ENCODE measurements at places on chromosomes 1 and 21.

DNA sequence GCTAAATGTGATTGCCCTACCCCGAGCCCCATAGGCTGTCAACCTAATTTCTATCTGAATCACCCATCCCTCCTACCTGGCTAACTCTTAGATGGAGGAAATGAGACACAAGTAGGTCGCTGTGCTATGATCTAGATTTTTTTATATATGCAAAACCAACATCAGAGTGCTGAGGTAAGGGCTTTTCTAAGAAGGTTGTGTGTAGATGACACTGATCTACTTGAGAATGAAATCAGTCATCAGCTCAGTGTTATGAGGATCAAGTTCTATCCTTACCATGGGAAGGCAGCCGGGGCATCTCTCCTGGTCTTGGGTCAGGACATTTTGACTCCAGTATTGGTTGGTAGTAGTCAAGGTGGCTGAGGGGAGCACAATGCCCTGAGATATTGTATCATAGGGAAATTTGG lies 23.6 kb downstream of the SLAMF1 start:
- DNase-seq, result no peak

GRCh38 chr1:52635321-52636089 lies 2.5 kb downstream of the SHISAL2A start:
- no peak for DNase-seq

DNA sequence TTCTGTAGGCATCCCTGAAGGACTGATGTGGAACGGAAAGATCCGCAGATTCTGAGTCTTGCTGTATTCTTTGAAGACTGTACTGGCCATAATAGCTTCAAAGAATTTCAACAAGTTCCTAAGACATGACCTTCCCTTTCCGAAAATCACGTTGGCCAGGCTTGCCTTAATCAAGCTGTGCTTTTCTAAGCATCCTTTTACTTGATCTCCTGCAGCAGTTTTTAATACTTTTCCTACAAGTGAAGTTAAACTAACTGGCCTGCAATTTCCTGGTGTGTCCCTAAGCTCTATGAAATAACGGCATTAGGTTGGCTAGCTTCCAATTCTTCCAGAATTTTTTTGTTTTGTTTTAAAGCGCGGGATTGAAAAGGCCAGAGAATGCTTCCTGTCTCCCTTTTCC lies 40.3 kb downstream of the SPAG17 start:
- no peak for DNase-seq

DNA sequence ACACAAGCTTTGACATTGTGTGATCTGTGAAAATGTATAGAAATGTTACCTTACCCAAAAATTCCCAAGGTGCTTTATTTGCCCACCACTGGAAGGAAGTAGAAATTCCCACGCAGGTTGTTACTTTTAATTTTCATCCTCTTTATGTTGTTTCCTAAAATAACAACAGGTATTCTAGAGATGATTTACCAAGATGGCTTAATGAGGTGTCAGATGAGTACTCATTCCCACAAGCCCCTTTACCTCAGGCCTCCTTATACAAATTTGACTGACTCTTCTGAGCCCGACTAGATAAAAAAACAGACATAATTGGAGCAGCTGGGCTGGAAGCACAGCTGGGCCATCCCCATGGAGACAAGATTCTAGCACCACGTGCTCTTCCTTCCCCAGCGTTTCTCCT lies 114.6 kb downstream of the LIPI start:
- DNase-seq, result no peak

GRCh38 chr1:78177708-78178270 lies 132.0 kb downstream of the GIPC2 start:
- DNase-seq, result no peak

DNA sequence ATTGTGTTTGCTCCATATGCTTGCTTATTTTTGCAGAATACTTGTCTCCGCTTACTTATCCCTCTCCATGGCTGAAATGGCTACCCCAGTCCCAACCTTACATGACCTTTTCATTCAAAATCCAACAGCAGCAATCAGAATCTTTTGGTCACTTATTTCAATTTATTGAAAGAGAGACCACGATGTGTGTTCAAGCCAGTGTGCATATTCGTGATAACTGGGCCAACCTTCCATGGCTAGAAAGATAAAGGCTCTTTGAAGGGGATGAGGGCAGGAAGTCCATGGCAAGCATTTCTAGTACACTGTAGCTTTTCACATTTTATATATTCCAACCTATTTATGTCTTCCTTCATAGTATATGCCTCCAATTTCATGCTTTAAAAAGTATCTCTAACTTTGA lies 23.1 kb downstream of the HSD11B1 start:
- DNase-seq, result no peak

GRCh38 chr1:89725631-89726030 lies 92.7 kb downstream of the LRRC8C start:
- no peak for DNase-seq

DNA sequence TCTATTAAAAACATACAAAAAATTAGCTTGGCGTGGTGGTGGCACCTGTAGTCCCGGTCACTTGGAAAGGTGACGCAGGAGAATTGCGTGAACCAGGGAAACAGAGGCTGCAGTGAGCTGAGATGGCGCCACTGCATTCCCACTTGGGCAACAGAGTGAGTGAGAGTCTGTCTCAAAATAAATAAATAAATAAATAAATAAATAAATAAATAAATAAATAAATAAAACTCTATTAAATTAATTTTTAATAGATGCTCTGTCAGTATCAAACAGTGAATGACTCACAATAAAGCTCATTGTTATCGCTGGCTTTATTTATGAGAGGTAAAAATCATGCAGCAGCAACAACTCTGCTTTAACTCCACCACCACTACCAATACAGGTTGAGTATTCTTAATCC lies 72.8 kb downstream of the ABL2 start:
- no peak for DNase-seq

GRCh38 chr21:37230632-37231248 lies 36.4 kb downstream of the VPS26C start:
- DNase-seq, result no peak

DNA sequence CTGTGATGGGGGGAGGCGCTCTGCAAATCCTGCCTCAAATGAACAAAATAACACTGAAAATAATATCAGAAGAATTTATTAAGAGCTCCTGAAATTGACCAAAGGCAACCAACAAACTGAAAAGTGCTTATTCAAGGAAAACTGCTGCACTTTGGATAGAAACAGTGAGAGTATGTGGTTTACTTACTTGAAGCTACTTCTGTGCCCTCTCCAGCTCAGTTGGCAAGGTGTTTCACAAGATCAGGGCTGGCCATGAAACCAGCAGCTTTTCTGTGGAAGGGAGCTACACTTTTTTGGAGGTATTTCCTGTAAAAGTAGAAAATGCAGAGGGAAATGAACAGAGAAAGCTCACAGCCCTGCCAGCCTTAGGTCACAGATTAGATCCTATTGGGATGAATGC lies 310.0 kb upstream of the SPAG17 start:
- no peak for DNase-seq

DNA sequence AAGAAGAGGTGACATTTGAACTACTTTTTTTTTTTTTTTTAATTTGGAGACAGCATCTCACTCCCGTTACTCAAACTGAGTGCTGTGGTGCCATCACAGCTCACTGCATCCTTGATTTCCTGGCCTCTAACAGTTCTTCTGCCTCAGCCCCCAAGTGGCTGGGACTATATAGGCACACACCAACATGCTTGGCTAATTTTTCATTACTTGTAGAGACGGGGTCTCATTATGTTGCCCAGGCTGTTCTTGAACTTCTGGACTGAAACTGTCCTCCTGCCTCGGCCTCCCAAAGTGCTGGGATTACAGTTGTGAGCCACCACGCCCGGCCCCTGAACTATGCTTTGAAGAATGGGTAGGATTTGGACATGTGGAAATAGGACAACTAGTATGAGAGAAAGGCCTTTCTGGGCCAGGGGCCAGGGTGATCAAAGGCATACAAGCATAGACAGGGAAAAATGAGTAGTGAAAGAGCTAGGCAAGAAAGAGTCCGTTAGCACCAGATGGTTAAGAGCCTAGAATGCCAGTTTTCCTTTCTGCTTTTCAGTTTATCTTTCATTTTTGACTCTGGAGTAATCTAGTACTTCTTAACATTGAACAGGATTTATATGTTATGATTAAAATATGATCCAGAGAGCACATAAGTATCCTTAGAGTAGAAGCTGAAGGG lies 6.3 kb downstream of the RABGAP1L start:
- DNase-seq, result no peak

GRCh38 chr1:116725798-116726197 lies 28.4 kb upstream of the CD2 start:
- DNase-seq, result no peak

DNA sequence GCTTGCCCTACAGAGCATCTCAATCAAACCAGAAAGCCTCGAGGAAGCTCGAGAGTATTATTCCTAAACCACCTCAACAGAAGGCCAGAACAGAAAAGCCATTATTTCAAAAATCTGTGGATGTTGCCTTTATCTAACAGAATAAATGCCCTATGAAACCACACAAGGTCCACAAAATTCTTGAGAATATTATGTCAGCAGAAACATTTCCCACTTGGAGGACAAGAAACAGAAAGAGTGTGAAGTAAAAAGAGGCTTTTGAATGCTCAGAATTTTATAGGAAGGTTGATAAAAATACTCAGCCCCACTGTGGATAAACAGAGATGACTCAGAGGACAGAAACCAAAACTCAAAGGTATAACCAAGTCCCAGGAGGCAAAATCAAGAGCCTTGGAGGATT lies 146.4 kb upstream of the LRRC7 start:
- no peak for DNase-seq

- no peak for DNase-seq
Observed at GRCh38 chr1:54888080-54888733, 1.2 kb upstream of the DHCR24 start.

- DNase-seq, result no peak
Observed at GRCh38 chr1:240515505-240515904, 96.5 kb downstream of the GREM2 start.

DNA sequence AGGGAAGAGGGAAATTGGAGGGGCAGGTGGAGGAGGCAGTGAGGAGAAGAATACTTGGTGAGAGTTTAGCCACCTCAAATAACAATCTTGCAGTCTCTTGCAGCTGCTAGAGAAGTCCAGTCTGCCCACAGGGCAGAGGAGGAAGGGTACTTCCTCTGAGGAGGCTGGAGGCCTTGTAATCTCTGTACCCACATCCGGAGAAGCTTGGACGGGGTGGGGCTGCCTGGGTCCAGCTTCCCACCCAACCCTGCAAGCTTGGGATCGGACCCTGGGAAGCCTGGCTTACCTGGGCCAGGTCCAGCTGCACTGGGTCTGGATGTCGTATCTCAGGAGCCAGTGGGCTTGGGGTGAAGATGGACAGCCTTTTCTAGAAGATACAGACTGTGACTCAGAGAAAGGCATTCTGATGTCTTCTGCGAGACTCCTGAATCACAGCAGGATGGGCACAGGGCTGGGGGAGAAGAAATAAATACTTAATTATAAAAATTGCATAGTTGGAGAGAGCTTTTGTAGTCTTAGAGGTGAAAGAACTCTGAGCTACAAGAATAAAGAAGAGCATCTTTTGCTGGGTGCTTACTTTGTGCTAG lies 111.8 kb upstream of the JUN start:
- DNase-seq, result no peak

DNA sequence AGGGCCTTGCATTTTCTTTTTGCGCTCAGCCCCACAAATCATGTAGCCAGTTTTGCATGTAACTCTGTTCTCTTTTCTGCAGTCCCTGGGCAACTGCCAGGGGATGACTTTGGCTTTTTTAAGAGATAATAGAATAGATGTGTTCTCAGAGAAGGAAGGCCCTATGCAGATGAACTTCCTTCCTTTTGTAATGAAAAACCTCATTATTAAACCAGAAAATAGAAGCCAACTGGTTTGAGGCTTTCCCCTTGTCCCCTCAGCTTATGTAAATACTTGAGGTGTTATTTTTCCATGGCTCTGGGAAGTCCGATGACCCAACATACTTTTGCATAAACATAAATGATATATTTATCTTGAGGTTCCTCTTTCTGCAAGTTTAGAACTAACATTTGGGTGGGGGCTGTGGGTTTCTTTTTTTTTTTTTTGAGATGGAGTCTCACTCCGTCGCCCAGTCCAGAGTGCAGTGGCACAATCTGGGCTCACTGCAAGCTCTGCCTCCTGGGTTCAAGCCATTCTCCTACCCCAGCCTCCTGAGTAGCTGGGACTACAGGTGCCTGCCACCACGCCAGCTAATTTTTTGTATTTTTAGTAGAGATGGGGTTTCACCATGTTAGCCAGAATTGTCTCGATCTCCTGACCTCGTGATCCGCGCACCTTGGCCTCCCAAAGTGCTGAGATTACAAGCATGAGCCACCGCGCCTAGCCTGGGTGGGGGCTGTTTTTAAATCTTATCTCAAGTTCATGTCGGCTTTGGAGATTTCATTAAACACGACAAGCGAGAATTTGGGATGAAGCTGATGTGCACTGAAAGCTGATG lies 14.4 kb upstream of the FCRL5 start:
- DNase-seq, result no peak

GRCh38 chr21:41971891-41972290 lies 18.1 kb upstream of the C2CD2 start:
- no peak for DNase-seq

- no peak for DNase-seq
Observed at GRCh38 chr1:45473302-45473701, 17.7 kb downstream of the TESK2 start.

DNA sequence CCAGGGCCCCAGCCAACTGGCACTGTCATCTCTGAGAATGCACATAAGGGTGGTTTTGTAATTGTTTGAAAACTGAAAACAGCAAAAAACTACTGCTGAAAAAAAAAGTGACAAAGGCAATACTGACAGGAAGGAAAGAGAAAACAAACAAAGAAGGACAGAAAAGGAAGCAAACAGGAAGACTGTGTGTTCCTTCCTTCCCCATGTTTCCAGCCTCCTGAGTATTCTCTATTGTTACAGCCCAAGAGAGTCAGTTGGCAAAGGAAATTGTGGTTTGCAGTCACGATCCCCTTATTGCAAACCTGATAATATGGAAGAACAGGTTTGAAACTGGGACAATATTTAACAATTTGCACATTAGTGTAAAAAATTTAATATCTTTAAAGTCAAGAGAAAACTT lies 1177.6 kb downstream of the PLA2G4A start:
- no peak for DNase-seq

DNA sequence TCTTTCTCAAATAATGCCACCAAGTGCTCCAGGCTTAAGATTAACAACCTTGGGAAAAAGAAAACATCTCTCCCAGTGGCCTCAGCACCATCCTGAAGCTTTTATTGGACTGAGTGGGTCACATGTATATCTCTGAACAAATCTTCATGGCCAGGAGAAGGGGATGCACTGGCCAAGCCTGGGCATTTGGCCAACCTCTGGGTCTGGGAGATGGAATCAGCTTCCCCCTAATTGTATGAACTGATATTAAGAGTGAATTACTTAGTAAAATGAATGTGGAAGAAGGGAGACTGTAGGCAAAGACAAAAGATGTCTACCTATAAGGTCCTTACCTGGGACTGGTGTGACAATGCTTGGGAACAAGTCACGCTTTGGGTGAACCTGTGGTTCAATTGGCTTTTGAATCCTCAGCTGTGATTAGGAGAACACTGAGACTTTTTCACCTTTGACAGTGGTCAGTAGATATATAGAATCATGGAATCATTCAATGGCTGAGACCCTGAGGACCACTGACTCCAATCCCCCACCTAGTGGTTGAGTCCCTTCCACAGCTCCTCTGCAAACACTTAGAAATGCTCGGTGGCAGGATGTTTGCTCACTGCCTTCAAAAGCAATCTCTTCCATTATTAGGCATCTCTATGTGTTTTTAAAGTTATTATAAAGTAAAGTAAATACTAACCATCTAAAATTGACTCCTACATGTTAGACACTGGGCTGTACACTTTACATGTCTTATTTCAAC lies 102.6 kb upstream of the ATP1A1 start:
- DNase-seq, result no peak

Data from body of pancreas (tissue), 4 donors.